Stimulated activated CD4-positive, alpha-beta T cell treated with anti-CD3 and anti-CD28 coated beads, Interleukin-4, amount 100 ng/mL, for 1 hour (primary cell): ENCODE measurements at places on chromosomes 12 and 14.

GRCh38 chr14:103892247-103892646 is 36.0 kb upstream of the TDRD9 start:
- no peak for DNase-seq

DNA sequence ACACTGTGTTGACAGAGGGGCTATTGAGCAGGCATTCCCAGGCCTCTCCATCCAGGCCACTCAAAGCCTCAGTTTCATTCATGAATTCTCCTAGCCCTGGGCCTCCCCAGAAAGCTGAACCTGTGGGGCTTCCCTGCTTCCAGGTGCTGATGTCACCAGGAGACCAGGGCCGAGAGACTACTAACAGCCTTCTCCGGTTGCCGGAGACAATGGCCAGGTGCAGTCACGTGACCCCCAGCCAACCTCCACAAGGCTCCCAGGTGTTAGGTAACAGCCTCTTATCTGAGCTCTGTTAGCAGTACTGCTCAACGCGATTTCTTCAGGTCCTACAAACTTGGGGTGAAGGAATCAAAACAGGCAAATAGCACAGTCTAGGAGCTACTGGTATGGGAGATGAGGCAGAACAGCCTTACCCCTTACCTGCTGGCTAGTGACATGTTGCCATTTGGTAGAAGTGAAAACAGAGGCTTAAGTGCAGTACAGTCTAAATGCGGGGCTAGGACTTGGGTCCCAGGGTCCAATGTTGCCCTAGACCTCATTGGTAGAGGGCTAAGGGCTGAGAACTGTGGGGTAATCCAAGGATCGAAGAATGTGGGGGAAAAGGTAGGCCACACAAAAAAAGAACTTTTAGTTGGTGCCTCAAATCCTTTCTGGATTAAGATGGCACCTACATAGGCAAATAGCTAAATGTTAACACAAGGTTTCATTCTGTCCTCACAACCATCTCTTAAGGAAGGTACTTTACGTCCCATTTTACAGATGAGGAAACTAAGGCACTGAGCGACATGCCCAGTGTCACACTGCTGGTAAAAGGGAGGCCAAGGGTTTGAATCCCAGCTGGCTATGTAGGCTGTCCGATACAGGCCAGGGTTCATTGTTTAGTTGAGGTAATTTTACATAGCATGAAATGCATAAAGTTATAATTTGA is 3.8 kb downstream of the CCDC88C start:
- peak; percentile 34 for DNase-seq

GRCh38 chr12:55074806-55075205 is 51.4 kb upstream of the OR9K2 start:
- DNase-seq = no peak

DNA sequence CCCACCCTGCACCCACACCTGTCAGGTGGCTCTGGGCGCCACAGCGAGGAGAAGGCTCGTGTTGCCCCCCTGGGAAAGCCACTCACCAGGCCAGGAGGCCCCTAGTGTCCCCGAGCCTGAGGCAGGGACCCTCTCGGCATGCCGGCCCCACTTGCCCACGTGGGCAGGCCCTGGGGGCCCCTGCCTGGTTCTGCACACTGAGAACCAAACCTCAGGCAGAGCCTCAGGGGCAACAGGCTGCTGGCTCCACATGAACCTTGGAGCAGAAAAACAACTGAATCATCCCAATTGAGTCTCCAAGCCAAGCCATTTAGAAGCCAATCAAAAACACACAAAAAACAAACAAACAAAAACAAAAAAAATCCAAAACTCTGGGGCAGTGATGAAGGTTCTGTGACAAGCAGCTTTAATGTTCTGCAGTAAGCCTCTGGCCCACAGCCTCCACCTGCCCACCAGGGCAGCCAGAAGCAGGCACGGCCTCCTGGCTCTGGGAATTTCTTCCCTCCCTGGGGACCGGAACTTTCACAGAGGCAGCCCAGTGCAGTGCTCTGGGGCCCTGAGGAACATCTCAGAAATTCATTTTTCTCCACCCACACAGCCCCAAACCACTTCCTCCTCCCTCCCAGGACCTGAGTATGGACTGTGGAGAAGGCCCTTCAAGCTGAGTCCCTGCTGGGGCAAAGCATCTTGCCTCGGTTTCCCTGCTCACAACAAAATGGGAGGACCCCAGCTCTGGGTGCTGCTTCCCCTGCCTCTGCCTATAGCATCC is 90.2 kb downstream of the CHGA start:
- DNase-seq = no peak

GRCh38 chr12:114649585-114649984 is 34.4 kb downstream of the TBX3 start:
- DNase-seq = no peak

DNA sequence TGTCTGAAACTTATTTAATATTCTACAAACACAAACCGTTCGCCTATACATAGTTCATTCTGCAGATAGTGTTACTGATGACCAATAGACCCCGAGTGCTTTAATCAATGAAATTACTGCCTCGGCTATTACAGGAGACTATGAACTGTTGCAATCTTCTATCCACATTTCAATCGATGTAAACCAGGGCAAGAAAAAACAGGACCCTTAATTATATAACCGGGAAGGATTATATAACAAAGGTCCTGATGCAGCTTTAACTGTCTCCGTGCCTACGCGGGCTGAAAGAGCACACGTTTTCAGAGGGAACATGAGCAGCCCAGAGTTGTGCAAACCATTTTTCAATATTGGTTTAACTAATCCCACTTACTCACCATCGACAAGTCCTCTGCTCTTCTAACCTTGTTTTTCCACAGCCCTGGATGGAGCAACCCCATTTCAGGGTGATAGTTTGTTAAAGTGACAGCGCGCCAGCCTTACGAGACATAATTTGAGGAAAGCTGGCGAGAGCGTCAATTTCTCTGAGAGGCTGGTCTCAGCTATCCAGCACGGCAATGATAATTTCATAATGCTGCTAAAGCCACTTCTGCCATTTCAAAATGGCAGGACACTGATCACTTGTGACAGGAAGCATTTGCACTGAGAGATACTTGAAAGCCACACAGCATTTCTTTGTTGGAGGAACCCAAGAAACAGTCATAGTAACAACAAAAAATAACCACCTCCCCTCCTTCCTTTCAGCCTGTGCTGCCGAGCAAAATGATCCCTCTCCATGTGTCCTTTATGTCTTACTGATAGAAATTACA is 184.6 kb downstream of the FOXN3 start:
- DNase-seq = no peak

DNA sequence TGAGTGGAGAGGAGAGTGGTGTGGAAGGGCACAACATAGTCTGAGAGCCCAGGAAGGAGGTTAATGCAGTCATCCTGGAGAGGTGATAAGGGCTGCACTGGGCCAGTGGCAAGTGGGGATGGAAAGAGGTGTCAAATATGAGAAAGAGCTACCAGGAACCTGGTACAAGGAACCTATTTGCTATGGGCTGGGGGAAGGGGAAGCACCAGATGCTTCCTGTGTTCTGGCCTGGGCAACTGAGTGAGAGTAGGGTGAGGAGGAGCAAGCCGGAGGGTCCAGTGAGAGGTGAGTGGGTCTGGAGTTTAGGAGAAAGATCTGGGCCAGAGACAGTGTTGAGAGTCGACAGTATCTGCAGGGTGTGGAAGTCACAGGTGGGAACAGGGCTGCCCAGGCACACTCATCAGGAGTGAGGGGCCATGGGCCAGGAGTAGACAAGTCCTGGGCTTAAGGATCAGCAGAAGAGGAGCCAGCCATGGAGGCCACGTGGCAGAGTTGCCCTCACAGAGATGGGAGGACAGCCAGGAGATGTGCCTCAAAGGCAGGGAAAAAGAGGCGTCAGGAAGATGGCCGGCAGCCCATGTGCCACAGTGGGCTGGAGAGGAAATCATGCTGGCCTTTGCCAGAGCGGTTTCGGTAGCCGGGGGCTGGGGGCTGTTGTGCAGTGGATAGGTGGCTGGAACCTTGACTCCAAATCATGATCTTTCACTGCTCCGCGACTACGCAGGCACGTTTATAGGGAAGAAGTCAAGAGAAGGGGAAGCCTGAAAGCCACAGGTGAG is 2.9 kb upstream of the AQP6 start:
- no peak for DNase-seq

DNA sequence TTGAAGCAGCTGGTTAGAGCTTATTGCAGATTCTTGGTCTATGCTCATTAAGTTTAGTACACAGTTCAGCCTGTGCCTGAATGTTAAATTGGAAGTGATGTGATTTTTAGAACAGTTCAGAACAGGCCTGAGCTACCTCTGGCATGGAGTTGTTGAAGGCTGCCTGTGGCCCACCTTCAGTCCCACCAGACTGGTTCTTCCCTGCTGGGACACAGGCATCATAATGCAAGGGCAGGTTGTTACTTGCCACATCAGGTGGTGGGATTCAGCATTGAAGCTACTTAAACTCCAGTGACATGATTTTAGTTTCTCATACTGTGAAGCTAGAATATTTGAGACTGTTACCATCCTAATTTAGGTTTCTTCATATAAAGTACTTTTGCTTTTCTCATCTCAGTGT is 49.4 kb downstream of the PROX2 start:
- no peak for DNase-seq

DNA sequence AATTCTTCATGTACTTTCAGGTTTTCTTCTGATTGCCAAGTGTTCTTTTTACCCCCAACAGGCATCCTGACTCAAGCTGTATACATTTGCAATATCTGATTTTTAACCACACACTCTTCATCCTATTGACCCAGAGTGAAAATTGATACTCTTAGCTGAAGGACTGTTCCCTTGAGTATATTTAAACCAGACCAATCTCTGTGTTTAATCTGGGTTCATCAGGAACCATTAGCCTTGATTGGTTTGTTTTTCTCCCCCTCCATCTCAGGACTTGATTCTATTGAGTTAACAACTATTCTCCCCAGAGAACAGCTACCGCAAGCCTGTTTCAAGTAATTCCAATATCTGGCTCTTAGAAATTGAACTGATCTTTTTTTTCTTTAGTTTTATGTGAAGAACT is 222.3 kb upstream of the NOVA1 start:
- no peak for DNase-seq

DNA sequence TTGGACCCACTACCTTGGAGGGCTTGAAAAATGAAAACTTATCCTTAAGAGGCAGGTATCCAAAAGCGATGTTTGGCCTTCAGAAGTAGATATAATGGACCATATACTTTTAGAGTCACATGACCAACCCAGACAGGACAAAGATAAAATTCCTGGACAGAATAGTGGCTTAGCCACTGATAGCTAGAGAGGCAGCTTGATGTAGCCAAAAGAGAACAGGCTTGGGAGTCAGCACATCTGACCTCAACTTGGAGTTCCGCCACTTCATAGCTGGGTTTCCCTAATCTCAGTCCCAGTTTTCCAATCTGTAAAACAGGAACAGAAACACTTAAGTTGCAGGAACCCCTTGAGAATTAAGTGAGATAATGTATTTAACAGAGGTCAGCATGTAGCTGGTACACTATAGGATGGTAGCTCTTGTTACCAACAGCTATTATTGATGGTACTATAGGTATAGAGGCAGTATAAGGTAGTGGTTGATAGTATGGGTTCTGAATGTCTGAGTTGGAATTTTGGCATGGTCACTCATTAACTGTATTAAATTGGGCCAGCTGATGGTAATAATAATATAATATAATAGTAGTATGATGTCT is 63.2 kb upstream of the USP44 start:
- no peak for DNase-seq

DNA sequence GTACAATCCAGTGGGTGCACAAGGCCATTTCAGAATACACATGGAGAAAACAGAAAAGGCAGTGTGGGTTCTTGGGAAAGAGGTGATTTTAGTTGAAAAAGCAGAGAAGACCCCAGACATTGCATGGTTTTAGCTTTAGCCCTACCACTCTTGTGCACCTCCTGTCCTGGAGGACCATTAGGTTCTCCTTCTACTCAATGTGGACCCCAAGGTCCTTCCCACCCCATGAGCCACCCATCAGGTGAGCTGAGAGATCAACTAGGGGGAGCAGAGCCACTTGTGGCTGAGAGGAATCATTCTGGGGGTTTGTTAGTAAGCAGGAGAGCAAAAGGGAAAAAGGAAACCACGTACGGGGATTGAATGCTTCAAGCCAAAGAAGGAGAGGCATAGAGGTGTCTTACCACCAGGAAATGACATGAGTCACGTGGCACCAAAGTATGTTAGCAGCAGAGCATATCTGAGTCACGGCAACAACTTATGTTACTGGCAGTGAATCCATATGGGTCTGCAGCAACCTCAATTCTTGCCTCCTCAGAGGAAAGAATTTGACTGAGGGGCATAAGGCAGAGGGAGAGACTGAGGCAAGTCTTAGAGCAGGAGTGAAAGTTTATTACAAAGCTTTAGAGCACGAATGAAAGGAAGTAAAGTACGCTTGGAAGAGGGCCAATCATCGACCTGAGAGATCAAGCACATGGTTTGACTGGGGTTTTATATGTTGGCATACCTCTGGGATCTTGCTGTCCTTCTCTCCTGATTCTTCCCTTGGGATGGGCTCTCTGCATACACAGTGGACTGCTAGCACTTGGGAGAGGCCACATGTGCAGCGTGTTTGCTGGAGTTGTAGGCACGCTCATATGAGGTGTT is 73.9 kb downstream of the HSD17B6 start:
- peak; percentile 14 for DNase-seq

DNA sequence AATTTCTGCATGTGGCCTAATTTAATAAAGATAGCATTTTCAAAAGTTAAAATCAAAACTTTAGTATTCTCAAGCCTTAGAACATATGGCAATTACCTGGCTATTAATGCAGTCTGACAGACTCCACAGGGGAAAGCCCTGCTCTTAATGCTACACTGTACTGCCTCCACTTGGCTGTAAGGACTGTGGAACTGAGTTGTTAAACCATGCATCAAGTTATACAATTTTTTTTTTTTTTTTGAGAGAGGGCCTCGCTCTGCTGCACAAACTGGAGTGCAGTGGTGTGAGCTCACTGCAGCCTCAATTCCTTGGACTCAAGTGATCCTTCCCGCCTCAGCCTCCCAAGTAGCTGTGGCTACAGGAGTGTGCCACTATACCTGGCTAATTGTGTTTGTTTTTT is 19.0 kb upstream of the NDUFA12 start:
- DNase-seq = no peak

- no peak for DNase-seq
Observed at GRCh38 chr12:119911182-119911581, 34.1 kb upstream of the CIT start.
